Heart left ventricle (tissue), 16 donors: ENCODE measurements at places on chromosomes 3 and 15. TPM values are rescaled to one million over a fixed set of nuclear protein-coding genes. Genes with fewer than 3 reads are reported as not detected.
A peak's percentile ranks its signal among the peaks of the same experiment; 100 is the strongest.

- DNase-seq, result peak; percentile 39
Measured at GRCh38 chr3:128800241-128801187, 74.5 kb downstream of the RAB7A start.

- DNase-seq, result peak; percentile 37
Measured at GRCh38 chr3:128698211-128699047, 27.6 kb upstream of the RAB7A start.

DNA sequence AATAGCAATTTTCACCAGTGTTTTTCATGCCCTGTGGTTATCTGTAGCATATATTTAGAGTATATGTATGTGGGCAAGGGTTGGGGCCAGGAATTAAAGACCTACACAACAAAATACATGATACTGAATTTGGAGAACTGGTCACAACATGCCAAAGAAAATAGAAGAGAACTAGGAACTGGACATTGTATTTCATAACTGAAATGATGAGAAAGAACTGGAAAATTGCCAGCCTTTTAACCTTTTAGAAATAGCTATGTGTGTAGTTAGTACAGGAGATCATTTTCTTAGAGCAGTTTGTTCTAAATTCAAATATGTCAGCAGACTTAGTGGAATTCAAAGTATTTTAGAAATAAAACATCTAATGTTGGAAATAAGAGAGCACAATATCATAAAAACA lies 227.1 kb upstream of the CGNL1 start:
- DNase-seq, result no peak

CNTN3 gene
- 4.3 TPM for total RNA-seq

PPM1L gene
- 47.7 TPM for total RNA-seq

GRCh38 chr15:29266052-29266582 lies 3.5 kb downstream of the NSMCE3 start:
- no peak for DNase-seq

TRIM59 gene
- 1.2 TPM for total RNA-seq

GRCh38 chr15:73982222-73982962 lies 9.7 kb downstream of the STOML1 start:
- DNase-seq, result peak; percentile 92

DNA sequence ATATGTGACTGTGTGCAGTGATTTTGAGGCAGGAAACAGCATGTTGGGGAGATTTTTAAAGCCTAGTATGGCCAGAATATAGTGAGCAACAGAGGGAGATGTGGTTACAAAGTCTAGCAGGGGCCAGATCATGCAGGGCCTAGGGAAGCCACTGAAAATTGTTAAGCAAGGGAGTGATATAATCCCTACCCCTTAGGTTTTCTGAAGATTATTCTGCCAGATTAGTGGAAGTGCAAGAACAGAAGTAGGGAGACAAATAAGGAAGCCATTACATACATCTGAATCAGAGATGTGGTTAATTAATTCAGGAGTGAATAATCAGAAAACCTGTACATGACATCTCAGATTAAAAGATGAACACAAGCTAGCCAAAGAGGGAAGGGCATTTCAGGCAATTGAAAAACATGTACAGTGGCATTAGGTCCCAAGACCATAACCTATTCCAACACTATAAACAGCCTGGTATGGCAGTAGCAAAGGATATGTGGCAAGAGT lies 54.8 kb downstream of the MSL2 start:
- DNase-seq, result no peak

DNA sequence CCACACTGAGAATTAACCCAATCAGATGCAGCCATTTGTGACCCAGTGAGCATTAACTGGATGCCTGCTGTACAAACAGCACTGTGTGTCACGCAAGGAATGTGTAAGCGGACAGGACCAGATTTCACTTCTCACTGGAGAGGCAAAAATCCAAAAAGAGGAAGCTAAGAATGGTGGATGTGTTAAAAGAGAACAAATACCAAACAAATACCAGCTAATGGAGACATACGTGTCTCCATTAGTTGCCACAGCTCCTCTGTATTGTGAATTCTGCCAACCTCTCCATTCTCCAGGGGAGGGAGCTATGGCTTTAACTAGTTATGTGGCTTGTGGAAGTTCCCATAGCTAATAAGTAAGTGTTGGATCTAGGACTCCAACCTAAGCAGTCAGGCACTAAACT lies 2.6 kb downstream of the LTF start:
- no peak for DNase-seq

GRCh38 chr15:39504808-39505207 lies 76.1 kb upstream of the THBS1 start:
- DNase-seq, result no peak
